ENCODE measurements at places on chromosomes 1 and 21. TPM values are rescaled to one million over a fixed set of nuclear protein-coding genes. Genes with fewer than 3 reads are reported as not detected.

DNA sequence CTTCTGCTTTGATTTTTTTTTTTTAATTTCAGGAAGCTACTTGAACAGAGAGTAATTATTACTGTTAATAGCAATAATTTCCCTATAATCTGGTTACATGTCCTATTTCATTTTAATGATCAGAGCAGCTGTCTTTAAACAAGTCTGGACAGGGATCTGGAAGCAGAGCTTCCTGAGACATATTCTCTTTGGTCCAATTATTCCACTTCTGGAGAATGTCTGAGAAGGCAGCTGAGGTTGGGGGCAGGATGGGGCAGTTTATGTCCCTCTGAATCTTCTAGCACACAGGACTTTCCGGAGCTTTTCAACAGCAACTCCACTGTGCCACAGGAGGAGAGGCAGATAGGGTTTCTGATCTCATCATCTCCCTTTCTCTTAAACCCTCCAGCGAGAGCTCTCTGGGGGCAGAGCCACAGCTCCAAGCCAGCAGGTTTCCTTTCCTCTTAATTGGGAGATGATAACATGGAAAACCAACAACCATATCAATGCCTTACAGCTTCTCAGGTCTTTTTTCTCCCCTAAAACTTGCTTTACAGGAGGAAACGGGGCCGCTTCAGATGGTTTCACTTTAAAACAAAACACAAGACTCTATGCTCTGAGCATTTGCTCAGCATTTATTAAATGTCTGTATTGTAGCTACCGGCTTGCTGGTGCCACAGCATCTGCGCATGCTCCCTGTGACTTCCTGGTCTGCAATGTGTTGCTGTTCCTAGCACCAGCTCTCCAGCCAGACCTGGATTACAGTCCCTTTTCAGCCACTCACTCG is 425.7 kb upstream of the USP24 start:
- no peak for DNase-seq

DNA sequence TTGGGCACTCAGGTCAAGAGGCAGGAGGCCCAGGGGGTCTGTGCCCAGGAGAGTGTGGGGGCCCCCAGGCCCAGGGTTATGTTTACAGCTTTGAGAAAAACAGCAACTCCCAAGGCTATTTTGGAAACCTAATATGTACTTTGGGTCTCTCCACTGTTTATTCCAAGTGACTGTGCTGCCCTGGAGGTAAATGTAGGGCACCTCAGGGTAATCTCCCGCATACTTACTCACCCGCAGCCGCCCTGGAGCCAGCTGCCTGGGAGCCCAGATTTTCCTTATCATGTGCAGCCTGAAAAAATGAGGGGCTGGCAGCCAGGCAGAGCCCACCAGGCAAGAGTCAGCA is 20.0 kb downstream of the IFFO2 start:
- no peak for DNase-seq

DNA sequence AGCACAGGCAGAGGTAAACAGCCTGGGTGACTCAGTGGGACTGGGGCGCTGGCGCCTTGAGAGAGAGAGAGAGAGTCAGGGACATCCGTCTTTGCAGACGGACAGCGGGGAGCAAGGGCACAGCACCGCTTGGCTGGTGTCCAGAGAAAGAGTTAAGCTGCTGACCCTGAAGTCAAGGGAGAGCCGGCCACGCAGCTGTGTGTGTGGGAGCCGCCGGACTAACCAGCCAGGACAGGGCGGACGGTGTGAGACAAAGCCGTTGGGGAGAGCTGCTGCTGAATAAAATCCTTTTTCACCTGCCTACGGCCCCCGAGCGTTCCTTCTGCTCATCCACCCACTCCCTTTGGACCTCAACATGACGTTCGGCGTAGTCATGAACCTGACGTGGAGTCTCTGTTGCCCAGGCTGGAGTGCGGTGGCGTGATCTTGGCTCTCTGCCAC is 14.5 kb downstream of the CFAP74 start:
- DNase-seq = no peak

DNA sequence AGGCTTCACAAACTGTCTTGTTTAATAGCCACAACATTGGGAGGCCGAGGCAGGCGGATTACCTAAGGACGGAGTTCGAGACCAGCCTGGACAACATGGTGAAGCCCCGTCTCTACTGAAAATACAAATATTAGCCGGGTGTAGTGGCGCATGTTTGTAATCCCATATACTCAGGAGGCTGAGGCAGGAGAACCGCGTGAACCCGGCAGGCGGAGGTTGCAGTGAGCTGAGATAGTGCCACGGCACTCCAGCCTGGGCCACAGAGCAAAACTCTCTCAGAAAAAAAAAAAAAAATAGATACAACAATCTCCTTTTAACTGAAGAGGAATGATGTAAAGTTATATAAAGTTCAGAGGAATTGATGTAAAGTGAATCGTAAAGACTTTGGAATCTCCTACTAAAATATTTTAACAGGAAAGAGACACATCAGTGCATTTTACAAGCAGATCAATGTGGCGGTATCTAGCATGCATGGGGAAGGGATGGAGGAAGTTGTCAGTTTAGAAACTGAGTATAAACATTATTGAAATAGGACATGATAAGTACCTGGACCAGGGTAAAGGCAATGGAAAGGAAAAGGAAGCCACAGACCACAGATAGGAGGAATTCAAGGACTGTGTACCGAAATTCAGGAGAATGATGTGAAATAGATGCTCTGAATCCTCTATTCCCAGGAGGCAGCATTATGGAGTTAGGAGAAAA is 41.5 kb downstream of the PTPRC start:
- no peak for DNase-seq

- DNase-seq = no peak
These were observed 1.6 kb downstream of the CD53 start for GRCh38 chr1:110874324-110875215.

- DNase-seq = no peak
These were observed 23.8 kb upstream of the TINAGL1 start for GRCh38 chr1:31552489-31552888.

DNA sequence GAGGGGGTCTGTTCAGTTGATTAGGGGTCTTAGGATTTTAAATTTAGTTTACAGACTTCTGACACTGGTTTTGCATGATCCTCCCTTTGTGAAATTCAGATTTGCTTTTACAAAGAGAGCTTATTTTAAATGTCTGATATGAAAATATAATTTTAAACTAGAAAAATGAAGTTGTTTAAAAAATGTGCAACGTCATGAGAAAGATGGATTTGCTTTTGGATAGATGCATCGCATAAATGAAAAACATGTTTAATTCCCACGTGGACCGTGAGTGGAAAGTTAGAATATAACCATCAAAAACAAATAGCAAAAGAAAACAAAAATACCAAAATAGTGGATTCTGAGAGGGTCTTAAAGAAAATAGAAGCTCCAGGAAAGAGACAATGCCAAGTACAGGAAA is 2.0 kb upstream of the OR2T3 start:
- no peak for DNase-seq

GRCh38 chr1:183600136-183600535 is 9.9 kb upstream of the NCF2 start:
- DNase-seq = no peak

- DNase-seq = no peak
These were observed 221.1 kb downstream of the LMO4 start for GRCh38 chr1:87549738-87550137.

GRCh38 chr1:18256282-18257235 is 149.0 kb downstream of the IGSF21 start:
- peak; percentile 19 for DNase-seq

DNA sequence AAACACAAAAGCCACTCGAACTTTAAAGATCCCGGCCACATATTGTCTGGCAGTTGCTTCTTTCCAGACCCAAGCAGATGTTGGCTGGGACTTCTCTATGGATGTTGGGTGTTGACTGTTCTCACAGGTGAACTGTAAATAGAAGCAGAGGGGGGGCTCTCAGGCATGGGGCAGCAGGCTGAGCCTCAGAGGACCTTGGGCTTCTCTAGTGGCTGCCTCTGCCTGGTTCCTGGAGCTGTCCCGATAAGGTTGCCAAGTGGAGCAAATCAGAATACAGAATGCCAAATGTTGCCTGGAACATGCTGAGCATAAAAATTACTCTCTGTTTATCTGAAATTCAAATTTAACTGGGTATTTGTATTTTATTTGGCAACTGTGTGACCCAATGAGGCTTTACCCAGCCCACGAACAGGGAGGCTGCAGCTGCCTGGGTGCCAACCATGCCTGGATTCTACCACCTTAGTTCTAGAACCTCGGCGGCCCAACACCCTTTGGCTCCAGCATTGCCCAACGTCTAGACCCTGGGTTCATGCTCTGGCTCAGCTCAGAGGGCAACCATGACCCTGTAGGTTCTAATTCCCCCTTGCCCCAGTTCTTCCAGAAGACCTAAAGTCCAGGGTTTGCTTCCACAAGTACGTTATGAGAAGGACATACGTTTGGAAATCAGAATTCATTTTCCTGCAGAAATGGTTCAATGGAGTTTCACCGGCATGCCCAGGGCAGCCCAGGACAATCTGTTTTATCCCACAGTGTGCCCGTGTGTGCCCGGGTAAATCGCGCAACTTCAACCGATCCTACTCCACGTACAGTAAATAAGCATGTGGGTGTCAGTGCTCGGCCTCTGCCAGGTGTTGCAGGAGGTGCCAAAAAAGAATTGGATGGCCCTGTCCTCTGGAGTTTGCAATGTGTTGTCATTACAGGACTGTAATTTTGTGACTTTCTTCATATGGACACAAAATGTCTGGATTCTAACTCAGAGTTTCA is 5.4 kb upstream of the SLC45A1 start:
- no peak for DNase-seq

DNA sequence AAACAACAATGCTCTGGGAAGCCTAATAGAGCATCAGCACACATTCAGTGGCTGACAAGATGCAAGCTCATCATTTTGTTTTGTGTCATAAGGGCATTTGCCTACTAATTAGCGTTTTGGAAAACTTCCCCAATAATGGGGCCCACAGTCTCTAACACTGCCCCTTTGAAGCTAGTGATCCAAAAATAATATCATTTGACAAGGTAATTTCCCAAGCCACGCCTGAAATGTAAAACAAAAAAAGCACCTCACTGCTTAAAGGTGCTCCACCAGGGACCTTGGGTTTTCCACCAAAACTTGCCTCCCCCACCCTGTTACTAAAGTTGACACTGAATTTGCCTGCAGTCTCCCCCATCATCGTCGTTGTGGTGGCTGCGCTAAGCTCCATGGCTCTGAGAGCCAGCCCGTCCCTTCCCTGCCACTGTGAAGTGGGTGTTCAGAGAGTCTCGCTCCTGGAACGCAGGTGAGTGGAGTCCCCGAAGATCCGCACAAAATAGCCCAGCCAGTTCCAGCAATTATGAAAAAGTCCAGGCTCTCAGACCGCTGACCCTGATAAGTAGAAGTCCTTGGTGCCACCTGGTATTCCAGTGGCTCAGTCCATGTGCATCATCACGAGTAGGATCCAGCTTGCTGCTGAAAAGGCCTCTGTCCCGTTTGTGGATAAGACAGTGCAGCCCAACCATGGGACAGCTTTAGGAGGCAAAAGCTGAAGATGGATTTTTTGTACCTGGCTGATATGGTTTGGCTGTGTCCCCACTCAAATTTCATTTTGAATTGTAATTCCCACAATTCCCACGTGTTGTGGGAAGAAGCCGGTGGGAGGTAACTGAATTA is 52.2 kb downstream of the RAB3GAP2 start:
- no peak for DNase-seq

Gene RCOR3
- polyA plus RNA-seq = 56.5 TPM

Gene B3GALT5
- 0.22 TPM for polyA plus RNA-seq
